SK-N-SH (cell line): ENCODE measurements at places on chromosomes 11 and 22. TPM values are rescaled to one million over a fixed set of nuclear protein-coding genes. Genes with fewer than 3 reads are reported as not detected.

- no peaks in the 10 kb centered on the region for H3K36me3 ChIP-seq
- DNase-seq, result peak; percentile 51
- no peaks in the 10 kb centered on the region; the same call in 1 of the 2 replicates for H3K27me3 ChIP-seq
Observed at GRCh38 chr11:112453601-112454577, 193.2 kb upstream of the PLET1 start.

- no peaks in the 10 kb centered on the region for H3K4me1 ChIP-seq
- H3K36me3 ChIP-seq, result peaks cover 17% of the 10 kb centered on the region; the same call in 1 of the 2 replicates
- DNase-seq, result no peak
Observed at GRCh38 chr11:113265362-113265761, 49.0 kb upstream of the TTC12 start.

DNA sequence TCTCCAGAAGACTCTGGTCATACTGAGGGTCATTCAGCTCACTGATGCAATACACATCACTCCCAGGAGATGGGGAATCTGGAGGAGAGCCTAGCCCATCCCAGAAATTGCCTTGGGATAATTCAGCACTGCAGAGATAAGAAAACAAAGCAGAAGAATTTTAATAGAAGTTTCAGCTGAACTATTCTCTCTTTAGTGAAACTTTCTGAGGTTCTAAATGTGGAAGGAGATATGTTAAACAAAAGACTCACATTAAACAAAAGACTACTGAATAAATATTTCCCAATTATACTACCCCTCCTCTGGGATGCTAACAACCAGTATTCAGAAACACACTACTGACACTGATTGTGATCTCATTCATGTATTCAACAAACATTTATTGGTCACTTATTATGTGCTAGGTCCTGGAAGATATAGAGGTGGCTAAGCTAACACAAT lies 47.8 kb downstream of the C2CD3 start:
- peak; percentile 11 for DNase-seq
- H3K27ac ChIP-seq, result no peak overlapping the region
- H3K36me3 ChIP-seq, result peaks cover 22% of the 10 kb centered on the region
- H3K4me1 ChIP-seq, result no peaks in the 10 kb centered on the region

DNA sequence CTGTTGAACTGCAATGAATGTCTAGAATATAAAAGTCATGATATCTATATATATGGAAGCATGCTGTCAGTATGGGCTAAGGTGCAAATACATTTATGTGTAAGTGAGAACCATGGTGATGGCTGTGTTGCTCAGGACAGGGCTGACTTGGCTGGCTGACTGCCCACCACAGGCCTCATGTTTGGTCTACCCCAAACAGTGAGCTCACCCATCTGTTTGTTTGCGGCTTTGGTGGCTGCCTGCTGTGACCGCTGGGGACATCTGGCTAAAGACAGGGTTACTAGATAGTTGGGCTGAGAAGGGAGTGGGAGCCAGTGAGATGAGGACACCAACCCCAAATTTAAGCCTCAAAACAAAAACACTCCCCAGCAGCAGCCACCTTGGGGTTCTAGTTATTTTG lies 6.3 kb downstream of the CD44 start:
- no peak overlapping the region for H3K27ac ChIP-seq
- peaks cover 38% of the 10 kb centered on the region for H3K36me3 ChIP-seq
- no peak for DNase-seq
- 0 out of 2 replicates have a peak overlapping the region, but pooled peaks have one; percentile 36 for H3K4me3 ChIP-seq

DNA sequence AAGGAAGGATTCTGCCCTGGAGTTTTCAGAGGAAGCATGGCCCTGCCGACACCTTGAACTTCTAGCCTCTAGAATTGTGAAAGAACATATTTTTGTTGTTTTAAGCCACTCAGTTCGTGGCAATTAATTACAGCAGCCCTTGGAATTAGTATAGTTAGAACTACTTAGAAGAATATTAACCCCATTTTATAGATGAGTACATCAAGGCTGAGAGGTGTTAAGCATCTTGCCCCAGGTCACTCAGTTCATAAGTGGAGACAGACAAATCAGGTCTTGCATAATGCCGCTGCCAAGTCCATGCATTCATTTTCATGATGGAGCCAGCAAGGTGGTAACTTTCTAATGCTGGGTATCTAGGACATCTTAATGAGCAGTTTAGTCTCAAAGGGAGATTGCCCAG lies 26.6 kb downstream of the LDLRAD3 start:
- H3K27me3 ChIP-seq, result no peaks in the 10 kb centered on the region
- peaks cover 12% of the 10 kb centered on the region for H3K4me1 ChIP-seq
- no peak overlapping the region for H3K27ac ChIP-seq

- DNase-seq, result peak; percentile 75
- peak overlapping the region; percentile 95 for H3K27ac ChIP-seq
- peaks cover 12% of the 10 kb centered on the region for H3K4me1 ChIP-seq
- peaks cover 53% of the 10 kb centered on the region for H3K36me3 ChIP-seq
- H3K27me3 ChIP-seq, result no peaks in the 10 kb centered on the region
Observed at GRCh38 chr11:126268361-126268707, 361 bp downstream of the SRPRA start.

- H3K4me1 ChIP-seq, result peaks cover 13% of the 10 kb centered on the region; the same call in 1 of the 2 replicates
- H3K4me3 ChIP-seq, result peak overlapping the region; percentile 46
- H3K27me3 ChIP-seq, result no peaks in the 10 kb centered on the region
Observed at GRCh38 chr11:67022341-67022933, 497 bp upstream of the SYT12 start.

- no peak overlapping the region for H3K27ac ChIP-seq
- no peak overlapping the region for H3K4me3 ChIP-seq
- H3K27me3 ChIP-seq, result no peaks in the 10 kb centered on the region
- no peak for DNase-seq
- H3K36me3 ChIP-seq, result no peaks in the 10 kb centered on the region
- H3K4me1 ChIP-seq, result no peaks in the 10 kb centered on the region
Observed at GRCh38 chr11:121418625-121419114, 33.4 kb upstream of the SORL1 start.

- no peaks in the 10 kb centered on the region for H3K27me3 ChIP-seq
- peaks cover 17% of the 10 kb centered on the region; the same call in 1 of the 2 replicates for H3K4me1 ChIP-seq
- H3K27ac ChIP-seq, result no peak overlapping the region
- no peak overlapping the region for H3K4me3 ChIP-seq
Observed at GRCh38 chr11:110522471-110522870, 92.7 kb downstream of the FDX1 start.

DNA sequence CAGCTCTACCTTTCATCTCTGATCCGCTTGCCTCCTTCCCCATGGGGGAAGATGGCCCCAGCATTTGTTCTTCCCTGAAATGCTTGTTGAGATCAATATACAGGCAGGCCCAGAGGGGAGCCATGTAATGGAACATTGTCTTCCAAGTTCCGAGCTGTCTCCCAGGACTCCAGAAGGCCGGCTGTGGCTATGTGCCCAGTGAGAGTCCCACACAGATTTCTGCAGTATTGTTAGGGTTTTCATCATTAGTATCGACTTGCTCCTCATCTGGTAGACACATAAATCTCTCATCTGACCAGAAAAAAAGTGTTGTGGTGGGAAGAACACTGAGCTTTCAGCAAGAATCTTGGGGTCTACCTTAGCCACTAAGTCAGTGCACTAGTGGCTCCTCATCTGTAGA lies 163.4 kb downstream of the TRIM29 start:
- no peak overlapping the region for H3K4me3 ChIP-seq
- no peak for DNase-seq
- no peaks in the 10 kb centered on the region for H3K36me3 ChIP-seq
- H3K4me1 ChIP-seq, result peaks cover 26% of the 10 kb centered on the region; the same call in 1 of the 2 replicates
- no peak overlapping the region for H3K27ac ChIP-seq

GRCh38 chr11:92308366-92308765 lies 83.7 kb downstream of the FAT3 start:
- DNase-seq, result no peak
- H3K4me3 ChIP-seq, result no peak overlapping the region
- no peaks in the 10 kb centered on the region for H3K4me1 ChIP-seq

GRCh38 chr11:134815404-134815803 lies 403.4 kb upstream of the B3GAT1 start:
- no peaks in the 10 kb centered on the region for H3K4me1 ChIP-seq
- no peak overlapping the region for H3K27ac ChIP-seq
- DNase-seq, result no peak
- H3K36me3 ChIP-seq, result no peaks in the 10 kb centered on the region
- no peak overlapping the region; the same call in 1 of the 2 replicates for H3K4me3 ChIP-seq
- no peaks in the 10 kb centered on the region for H3K27me3 ChIP-seq

- no peaks in the 10 kb centered on the region for H3K27me3 ChIP-seq
- peaks cover 65% of the 10 kb centered on the region for H3K36me3 ChIP-seq
- H3K4me1 ChIP-seq, result peaks cover 12% of the 10 kb centered on the region; the same call in 1 of the 2 replicates
Observed at GRCh38 chr11:12902791-12903486, 106.2 kb upstream of the RASSF10 start.

DNA sequence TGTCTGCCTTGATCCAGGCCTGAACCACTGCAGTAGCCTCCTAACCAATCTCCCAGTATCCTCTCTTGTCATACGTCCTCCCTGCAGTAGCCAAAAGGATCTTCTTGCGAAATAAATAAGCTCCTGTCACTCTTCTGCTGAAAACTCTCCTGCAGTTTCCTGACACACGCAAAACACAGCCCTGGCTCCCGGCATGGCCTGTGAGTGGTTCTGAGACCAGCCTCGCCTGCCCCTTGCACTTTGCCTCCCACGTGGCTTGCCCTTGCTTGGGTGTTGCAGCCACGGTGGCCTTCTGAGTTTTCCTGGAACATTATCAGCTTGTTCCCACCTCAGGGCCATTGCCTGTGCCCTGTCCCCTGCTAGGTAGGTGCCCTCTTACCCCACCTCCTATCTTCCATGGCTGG lies 7.2 kb downstream of the ZC3H7B start:
- no peaks in the 10 kb centered on the region for H3K36me3 ChIP-seq
- no peak for DNase-seq
- no peak overlapping the region for H3K4me3 ChIP-seq
- H3K4me1 ChIP-seq, result no peaks in the 10 kb centered on the region; the same call in 1 of the 2 replicates
- H3K27ac ChIP-seq, result no peak overlapping the region
- H3K27me3 ChIP-seq, result no peaks in the 10 kb centered on the region

DNA sequence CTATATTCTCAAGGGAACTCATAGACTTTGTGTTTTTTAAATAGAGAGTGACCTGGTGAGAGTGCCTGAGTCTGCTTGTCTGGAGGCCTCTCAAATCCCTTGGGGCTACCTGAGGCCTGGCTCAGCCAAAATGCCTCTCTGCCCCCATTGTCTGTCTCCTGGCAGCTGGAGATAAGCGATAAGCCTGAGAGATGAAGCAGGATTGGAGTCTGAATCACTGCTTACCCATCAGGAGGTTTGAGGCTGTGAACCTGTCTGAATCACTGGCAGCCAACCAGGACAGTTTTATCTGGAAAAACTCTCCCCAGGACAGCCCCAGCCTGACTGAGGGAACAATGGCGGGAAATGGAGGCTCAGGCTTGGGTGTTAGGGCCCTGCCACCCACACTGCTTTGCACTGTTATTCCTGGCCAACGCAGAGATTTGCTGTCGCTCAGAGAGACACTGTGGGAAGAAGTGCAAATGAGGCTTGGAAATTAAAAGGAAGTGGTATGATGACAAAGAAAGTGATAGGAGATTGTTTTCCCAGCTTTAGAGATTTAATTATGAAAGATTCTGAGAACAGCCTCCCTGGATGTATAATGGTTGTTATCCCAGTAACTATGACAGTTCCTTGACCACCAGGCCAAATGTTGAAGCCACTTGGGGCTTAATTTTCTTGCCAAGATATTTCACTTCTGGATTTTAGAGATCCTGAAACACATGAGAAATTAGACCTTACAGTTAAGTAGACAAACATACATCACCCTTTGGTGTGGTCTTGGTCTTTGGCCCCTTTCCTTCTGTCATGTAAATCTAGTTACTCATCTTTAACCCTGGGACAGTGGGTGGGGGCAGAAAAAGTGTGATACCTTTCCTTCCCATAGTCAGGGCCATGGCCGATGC lies 102.1 kb downstream of the RASSF10 start:
- peak overlapping the region; percentile 90 for H3K27ac ChIP-seq
- H3K4me3 ChIP-seq, result no peak overlapping the region

DNA sequence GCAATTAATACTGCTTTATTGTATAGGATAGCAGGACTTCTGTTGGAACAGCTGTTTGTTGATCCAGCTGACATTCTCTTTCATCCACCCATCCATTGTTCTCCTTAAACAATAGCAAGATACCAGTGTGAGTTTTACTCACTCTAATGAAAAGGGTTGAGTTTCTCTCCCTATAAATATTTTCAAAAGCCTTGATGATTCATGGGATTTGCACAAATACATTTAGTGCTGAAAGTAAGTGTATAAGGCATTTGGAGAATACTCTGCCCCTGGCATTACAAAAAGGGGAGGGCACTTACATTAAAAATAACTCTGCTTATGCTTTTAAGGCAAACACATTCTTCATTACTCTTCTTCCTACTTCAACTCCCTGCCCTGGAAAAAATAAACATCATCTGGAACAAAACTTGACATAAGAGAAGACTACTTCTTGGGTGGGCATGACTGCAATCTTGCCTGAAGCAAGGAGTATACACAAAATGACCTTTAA lies 634.9 kb downstream of the METTL15 start:
- no peak for DNase-seq
- no peak overlapping the region for H3K4me3 ChIP-seq
- H3K27me3 ChIP-seq, result no peaks in the 10 kb centered on the region
- H3K36me3 ChIP-seq, result peaks cover 8% of the 10 kb centered on the region
- no peaks in the 10 kb centered on the region for H3K4me1 ChIP-seq

GRCh38 chr11:7437696-7438095 lies 47.6 kb upstream of the OLFML1 start:
- no peak overlapping the region for H3K4me3 ChIP-seq
- H3K4me1 ChIP-seq, result no peaks in the 10 kb centered on the region
- H3K27me3 ChIP-seq, result no peaks in the 10 kb centered on the region
- no peaks in the 10 kb centered on the region for H3K36me3 ChIP-seq

DNA sequence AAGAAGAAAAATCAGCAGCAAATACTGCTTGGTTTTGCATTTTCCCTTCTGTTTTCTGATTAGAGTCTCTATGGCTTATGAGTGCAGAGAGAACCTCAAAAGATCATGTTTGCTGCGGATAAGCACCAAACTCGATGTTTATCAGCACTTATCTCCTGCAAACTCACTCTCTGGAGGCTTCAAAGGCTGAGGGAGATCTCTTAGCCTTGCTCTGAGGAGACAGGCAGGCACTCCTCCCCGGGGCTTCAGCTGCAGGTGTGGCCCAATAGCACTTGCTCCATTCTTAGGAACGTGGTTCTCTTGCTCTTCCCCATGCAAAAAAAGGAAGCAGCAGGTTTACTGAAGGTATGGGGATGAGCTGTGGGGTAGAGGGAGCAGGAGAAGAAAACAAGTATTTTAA lies 45.1 kb downstream of the FLI1 start:
- no peaks in the 10 kb centered on the region for H3K4me1 ChIP-seq
- H3K36me3 ChIP-seq, result no peaks in the 10 kb centered on the region

GRCh38 chr11:43581370-43582023 lies 99.0 kb upstream of the HSD17B12 start:
- H3K4me1 ChIP-seq, result peaks cover 28% of the 10 kb centered on the region; the same call in 1 of the 2 replicates
- H3K36me3 ChIP-seq, result no peaks in the 10 kb centered on the region
- H3K27ac ChIP-seq, result no peak overlapping the region
- peak; percentile 28 for DNase-seq

GRCh38 chr11:125273519-125274000 lies 109.0 kb downstream of the PKNOX2 start:
- H3K27ac ChIP-seq, result no peak overlapping the region
- DNase-seq, result no peak
- no peak overlapping the region for H3K4me3 ChIP-seq
- H3K27me3 ChIP-seq, result no peaks in the 10 kb centered on the region

INSC gene
- polyA plus RNA-seq, result not detected in 2 replicates

DMC1 gene
- polyA plus RNA-seq, result not detected in 2 replicates

PKDREJ gene
- 0.02 TPM in 1 of 2 replicates, not detected in the other for polyA plus RNA-seq

PANX1 gene
- polyA plus RNA-seq, result 11.1 and 16.9 TPM in 2 replicates

LRFN4 gene
- 15.9 and 25.4 TPM in 2 replicates for polyA plus RNA-seq

ENTHD1 gene
- polyA plus RNA-seq, result not detected in 2 replicates

BDNF gene
- 21.3 and 24.4 TPM in 2 replicates for polyA plus RNA-seq

FGF4 gene
- not detected in 2 replicates for polyA plus RNA-seq

MRGPRE gene
- not detected in 2 replicates for polyA plus RNA-seq

HEPN1 gene
- not detected in 2 replicates for polyA plus RNA-seq

BATF2 gene
- 0.20 and 0.28 TPM in 2 replicates for polyA plus RNA-seq

MYOD1 gene
- polyA plus RNA-seq, result not detected in 2 replicates

CBX7 gene
- polyA plus RNA-seq, result 2.3 and 2.7 TPM in 2 replicates

OTOG gene
- polyA plus RNA-seq, result not detected in 2 replicates
